ENCODE measurements at places on chromosomes 1 and 21. TPM values are rescaled to one million over a fixed set of nuclear protein-coding genes. Genes with fewer than 3 reads are reported as not detected.

The TRIM67 gene
- 0.03 TPM for total RNA-seq

The PADI4 gene
- total RNA-seq, result not detected

DNA sequence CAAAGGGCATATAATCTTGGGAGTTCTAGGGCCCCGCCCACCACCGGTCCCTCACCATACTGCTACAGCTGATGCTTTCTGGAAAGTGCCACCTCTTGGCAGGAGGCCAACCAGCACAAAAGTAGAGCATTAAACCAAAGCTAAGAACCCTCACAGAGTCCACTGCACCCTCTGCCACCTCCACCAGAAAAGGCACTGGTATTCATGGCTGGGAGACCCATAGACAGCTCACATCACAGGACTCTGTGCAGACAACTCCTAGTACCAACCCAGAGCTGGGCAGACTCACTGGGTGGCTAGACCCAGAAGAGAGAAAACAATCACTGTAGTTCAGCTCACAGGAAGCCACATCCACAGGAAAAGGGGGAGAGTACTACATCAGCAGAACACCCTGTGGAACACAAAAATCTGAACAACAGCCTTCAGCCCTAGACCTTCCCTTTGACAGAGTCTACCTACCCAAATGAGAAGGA lies 10.8 kb downstream of the THEM4 start:
- no peak for DNase-seq

- peak; percentile 24 for DNase-seq
Observed at GRCh38 chr1:1120866-1121591, 5.1 kb upstream of the C1orf159 start.

GRCh38 chr1:174352883-174353608 lies 94.7 kb upstream of the GPR52 start:
- no peak for DNase-seq

Measured in left colon (tissue), 2 donors.